ENCODE measurements at places on chromosomes 6 and 20.

- DNase-seq: no peak
These were observed 456.3 kb downstream of the MAFB start for GRCh38 chr20:40232756-40233155.

DNA sequence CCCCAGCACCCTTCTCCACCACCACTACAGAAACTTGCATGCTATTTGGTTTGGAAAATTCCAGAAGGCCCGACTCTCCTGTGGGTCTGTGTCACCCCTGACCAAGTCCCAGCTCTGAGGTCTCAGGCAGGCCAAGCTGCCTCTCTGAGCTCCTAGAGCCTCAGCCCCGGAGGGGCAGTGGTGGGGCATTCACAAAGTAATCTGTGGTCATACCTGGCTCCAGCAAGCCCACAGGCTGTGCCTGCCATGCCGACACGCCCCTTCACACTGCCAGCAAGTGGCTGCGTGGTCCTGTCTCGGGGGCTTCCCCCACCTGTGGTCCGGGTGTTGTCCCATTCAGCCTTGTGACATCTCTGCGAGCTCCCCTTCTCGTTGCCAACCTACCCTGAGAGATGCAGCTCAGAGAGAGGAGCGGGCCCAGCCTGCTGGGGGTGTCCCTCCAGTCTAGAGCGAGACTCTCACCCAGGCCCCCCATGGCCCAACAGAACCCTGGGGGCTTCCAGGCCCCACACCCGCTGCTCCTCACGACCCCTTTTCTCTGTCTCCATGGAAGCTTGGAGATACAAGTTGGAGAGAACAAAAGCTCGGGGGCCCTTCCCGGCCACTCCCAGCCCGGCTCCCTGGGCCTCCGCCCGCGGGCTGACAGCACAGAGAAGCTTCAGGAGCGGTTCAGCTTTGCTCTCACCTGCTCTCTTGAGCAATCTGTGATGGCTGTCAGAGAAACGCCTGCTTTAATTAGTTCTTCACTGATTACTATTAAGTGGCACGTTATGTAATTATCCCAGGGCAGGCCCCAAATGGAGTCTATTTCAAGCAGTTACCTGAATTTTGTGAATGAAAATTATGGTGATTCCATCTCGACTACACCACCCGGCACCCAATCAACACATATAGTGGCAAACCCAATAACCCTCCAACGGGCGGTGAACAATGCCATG, 147.7 kb upstream of the PHACTR3 start:
- DNase-seq: no peak

DNA sequence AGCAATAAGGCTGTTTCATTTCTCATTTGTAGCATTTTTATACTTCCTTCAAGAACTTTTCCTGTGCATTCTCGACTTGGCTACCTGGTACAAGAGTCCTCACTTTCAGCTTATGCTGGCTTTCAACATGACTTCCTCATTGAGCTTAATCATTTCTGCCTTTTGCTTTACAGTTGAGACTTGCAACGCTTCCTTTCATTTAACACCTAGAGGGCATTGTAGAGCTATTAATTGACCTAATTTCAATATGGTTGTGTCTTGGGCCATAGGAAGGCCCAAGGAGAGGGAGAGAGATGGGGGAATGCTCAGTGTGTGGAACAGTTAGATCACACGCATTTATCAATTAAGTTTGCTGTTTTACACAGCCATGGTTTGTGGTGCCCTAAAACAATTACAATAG, 37.2 kb downstream of the SLC22A2 start:
- no peak for DNase-seq

DNA sequence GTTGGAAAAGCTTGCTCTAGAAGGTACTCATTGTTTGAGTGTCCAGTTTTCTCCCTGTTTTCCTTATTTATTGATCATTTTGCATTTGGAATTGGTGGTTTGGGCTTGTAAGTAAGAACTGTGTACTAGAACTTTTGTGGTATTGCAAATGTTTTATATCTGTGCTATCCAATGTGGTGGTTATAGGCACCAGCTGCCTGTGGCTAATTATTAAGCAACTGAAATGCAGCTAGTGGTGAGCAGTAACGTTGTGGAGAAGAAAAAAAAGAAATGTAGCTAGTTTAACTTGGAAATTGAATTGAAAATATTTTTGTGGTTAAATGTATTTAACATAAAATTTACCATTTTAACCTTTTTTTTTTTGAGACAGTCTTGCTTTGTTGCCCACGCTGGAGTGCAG, 50.7 kb upstream of the MAPK13 start:
- DNase-seq: no peak

GRCh38 chr6:89944826-89945407, 50.6 kb downstream of the GJA10 start:
- no peak for DNase-seq

DNA sequence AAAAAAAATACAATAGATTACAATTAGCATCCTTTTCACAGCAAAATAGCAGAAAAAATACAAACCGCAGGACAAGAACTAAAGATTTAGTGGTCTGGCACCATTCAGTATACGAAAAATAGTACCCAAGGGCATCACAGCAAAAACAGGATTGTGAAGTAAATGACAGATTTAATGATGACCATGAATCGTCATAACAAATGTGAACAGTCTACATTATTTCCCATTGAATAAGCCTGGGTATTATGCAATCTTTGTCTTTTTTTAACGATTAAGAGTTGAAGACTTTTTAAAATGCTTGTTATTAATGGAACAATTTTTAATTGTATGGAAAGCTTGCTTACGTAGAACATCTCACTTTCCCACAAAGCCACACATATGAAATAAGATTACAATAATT, 432.8 kb downstream of the PKHD1 start:
- DNase-seq: no peak

- no peak for DNase-seq
These were observed 11.5 kb downstream of the PSMG4 start for GRCh38 chr6:3270258-3270657.

GRCh38 chr6:121305957-121306607, 28.2 kb downstream of the TBC1D32 start:
- DNase-seq: peak; percentile 57
